Omental fat pad (tissue), 4 donors: ENCODE measurements at places on chromosomes 2 and 18. TPM values are rescaled to one million over a fixed set of nuclear protein-coding genes. Genes with fewer than 3 reads are reported as not detected.

The MPP4 gene
- not detected for total RNA-seq

The IHH gene
- not detected for total RNA-seq

The ANKZF1 gene
- total RNA-seq: 29.7 TPM

The IL1RN gene
- 114 TPM for total RNA-seq

The ICOS gene
- not detected for total RNA-seq

- no peak for DNase-seq
Measured at GRCh38 chr2:203871371-203871983, 3.9 kb downstream of the CTLA4 start.

DNA sequence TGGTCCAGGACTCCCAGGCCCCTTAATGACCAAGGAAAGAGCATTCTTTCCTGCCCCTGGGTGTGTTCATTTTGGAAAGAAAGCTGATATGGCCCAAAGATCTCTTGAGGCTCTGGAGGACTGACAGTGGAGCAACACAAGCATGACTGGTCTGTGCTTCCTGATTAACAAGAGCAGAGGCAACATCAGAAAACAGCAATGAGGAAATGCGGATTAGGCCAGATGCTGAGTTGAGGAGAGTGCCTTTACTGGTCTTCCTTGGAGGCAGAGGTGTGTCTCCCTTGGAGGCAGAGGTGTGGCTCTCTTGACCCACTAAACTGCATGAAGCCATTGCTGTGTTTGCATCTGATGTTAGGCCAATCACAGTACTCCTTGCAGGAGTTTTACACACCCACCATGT lies 19.9 kb downstream of the IL36B start:
- no peak for DNase-seq

GRCh38 chr2:111684611-111685010 lies 199.4 kb downstream of the ANAPC1 start:
- DNase-seq: no peak
